ENCODE measurements at places on chromosomes 1 and 21.

- no peak for DNase-seq
These were observed 160.5 kb downstream of the LTN1 start for GRCh38 chr21:28832013-28832714.

GRCh38 chr1:245888809-245889208 lies 618.3 kb downstream of the SMYD3 start:
- DNase-seq, result peak; percentile 86

GRCh38 chr1:7287013-7287412 lies 484.1 kb upstream of the VAMP3 start:
- no peak for DNase-seq

- no peak for DNase-seq
These were observed 15.0 kb upstream of the HMGN1 start for GRCh38 chr21:39363607-39364555.

GRCh38 chr1:19869929-19870328 lies 12.3 kb upstream of the OTUD3 start:
- DNase-seq, result no peak

DNA sequence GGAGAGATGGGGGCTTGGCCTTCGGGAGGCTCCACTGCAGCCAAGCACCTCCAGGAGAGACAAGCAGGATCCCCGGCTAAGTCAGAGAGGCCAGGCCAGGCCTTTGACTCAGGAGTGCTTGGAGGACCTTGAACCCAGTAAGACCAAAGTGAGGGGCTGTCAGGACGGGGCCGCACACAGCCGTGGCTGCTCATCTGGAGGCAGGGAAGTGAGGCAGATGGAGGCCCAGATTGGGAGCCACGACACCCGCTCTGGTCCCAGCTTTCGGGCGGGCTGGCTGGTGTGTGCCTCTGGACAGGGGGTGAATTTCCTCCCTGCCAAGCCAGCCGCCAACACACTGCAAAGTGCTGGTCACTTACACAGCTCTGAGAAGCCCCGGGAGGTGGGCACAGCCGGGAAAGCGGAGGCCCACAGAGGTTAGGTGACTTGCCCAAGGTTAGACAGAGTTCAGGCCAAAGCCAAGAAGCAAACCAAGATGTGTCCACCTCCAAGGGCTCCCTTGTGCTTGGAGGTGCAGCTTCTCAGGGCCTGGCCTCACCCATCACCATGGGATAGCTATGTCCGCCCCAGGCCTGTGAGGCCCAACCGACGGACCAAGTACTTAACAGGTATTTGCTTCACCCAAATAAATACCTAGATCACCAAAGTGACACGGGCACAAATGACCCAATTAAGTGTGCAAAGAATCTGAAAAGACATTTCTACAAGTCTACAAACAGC lies 58.3 kb downstream of the CHD5 start:
- no peak for DNase-seq
